Bone marrow (tissue), 2 donors: ENCODE measurements at places on chromosomes 3 and 15.

GRCh38 chr3:152828075-152828840 lies 6.7 kb upstream of the P2RY1 start:
- no peak for DNase-seq

DNA sequence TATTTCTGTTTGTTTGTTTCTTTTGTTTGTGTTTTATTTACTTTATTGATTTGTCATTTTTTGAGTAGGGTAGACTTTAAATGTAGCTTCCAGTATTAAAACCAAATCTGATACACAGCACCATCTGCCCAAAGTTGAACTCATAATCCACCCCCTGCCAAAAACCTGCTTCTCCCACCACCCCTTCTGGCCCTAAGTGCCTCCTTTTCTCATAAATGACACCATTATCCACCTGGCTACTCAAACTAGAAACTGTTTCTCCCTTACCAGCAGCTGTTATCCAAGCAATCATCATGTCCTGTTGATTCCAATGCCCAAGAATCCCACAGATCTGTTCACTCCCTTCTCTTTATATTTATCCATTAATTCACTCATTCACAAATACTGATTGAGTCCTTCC lies 21.8 kb upstream of the PTX3 start:
- DNase-seq = no peak

DNA sequence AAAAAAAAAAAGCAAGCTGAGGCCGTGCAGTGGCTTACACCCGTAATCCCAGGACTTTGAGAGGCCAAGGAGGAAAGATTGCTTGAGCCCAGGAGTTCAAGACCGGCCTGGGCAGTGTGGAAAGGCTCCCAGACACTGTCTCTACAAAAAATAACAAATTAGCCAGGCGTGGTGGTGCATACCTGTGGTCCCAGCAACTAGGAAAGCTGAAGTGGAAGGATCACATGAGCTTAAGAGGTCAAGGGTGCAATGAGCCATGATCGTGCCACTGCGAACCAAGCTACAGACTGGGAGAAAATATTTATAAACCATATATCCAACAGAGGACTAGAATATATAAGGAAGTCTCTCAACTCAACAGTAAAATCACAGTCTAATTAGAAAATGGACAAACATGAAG lies 10.0 kb downstream of the KLHDC8B start:
- no peak for DNase-seq

DNA sequence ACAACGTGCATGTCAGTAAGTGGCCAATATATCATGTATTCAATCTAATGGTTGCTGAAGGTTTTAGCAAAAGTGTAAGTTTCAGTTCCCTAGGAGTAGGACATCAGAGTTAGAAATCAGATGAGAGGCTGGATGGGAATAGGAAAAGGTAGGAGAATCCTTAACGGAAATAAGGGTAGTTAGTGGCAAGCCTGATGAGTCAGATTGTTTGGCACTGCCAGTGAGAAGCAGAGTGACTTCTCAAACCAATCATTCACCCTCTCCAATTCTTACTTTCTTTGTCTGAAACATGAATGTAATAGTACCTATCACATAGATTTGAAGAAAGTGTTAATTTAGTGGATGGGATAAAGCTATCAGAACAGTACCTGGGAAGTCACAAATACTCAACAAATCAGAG lies 894.0 kb downstream of the NTRK3 start:
- DNase-seq = no peak
